Kidney (tissue), 22 donors: ENCODE measurements at places on chromosomes 2 and 18.

DNA sequence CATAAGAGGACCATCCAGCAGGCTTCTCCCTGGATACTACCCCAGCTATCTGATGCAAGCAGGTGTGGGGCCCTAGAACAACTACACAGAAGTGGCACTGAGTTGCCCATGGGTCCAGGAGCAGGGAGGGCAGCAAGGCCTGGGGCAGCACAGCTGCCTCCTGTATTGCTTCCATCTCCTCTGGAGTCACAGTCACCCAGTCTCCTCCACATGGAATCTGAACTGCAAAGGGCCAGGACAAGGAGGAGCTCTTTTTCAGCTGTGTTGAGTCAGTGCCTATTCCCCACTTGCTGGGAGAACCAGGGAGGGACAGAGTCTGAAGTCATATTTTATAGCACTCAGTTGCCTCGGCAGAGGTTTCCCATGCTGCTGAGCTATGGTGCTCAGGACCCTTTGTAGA, 67.9 kb upstream of the ALPP start:
- no peak for DNase-seq

- no peak for DNase-seq
These were observed 239.2 kb downstream of the CMPK2 start for GRCh38 chr2:6626401-6627012.

DNA sequence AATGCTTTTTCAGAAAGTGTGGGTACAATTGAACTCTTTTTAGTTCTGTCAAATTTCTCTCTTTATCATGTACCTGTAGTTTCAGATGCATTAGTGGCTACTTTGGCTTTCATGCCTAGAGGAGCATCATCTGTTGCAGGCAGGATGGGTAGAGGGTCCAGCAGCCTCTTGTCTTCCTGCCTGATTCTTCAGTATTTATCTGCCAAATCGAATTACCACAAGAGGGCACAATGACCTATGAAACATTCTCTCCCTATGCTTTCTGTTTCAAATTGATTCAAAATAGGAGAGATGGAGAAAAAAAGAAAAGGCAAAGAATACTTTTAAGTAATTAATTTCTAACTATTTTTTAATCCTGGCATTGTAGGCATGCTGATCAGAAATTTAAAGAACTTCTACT, 477.2 kb downstream of the TRIB2 start:
- no peak for DNase-seq

DNA sequence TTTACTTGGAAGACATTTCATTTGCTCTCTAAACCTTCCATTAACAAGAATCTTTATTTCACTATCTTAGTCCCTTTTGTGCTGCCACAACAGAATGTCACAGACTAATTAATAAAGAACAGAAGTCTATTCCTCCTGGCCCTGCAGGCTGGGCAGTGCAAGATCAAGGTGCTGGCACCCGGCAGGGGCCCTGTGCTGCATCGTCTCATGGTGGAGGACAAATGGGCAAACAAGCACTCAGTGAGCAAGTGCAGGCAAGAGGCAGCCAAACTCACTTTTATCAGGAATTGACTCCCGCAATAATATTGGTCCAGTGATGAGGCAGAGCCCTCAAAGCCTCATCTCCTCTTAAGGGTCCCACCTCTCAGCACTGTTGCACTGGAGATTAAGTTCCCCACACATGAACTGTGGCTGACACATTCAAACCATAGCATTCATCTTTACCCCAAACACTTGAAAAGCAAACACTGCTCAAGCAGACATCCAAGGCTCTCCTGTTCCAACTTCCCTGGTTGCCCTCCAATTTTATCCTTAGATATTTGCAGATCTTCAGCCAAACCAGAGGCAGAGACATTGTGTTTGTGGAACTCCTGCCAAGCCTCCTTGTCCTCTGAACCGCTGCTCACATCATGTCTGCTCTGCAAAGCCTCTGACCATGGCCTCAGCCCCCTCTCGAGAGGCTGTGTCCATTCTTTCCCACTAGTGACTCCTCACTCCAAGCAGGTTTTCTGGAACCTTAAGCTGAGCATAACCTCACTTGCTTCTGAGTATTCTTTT, 404.4 kb upstream of the SOX11 start:
- DNase-seq, result no peak

DNA sequence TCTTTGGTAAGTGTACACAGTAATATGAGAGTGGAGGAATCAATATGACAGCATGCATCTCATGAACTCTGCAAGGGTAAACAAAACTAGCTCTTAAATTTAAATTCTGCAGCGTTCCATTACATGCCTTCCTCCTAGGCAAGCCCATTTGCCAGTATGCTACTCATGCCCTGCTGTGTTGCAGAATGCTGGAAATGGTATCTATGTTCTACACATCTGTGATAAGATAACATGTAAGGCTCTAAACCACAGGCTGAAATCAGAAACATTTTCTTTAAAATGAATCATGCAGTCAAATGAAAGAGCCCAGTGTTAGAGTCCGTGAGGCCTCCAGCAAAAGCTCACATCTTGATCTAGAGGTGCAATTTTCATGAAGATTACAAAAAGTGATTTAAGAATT, 112.8 kb upstream of the FN1 start:
- no peak for DNase-seq

- DNase-seq, result no peak
These were observed 11.8 kb downstream of the ARHGAP15 start for GRCh38 chr2:143140864-143141661.

DNA sequence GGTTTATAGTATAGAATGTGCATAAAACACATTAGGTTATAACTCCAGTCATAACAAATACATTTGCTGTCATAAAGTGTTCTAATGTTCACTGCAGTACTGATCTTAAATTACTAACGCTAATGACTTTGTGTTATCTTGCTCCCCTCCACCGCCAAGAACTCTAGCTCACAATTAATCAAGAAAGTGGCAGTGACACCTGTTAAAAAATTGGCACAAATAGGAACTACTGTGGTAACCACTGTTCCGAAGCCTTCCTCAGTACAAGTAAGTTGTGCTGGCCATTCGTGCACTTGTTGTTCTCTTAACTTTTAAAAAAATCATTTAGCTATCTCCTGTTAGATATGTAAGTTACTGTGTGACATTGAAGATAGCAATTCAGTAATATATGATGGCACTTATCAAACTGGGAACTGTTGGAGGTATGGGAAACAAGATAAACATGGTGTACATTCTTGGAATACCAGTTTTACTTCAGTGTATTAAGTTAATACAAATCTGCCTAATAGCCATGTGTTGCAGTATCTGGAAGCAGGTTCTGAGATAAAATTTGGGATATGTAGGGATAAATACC, 41.2 kb downstream of the TAF4B start:
- DNase-seq, result no peak

DNA sequence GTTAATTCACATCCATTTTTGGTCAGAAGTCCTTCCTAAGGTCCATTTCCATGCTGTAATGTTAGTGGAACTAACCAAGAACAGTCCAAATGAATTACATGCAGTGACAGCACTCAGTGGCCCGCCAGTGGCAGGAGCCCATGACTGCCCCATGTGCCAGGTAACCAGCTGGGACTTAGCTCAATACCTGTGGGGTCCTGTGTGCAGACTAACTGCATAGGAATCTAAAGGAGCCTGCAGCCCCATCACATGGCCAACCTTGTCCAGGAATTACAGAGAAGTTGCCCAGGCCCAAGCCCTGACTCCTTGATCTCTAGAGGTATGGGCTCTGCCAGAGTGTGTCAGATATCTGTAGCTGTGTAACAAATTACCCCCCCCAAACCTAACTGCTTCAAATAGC, 35.4 kb upstream of the GPR17 start:
- no peak for DNase-seq

GRCh38 chr2:236584521-236585384, 15.1 kb downstream of the ACKR3 start:
- no peak for DNase-seq

GRCh38 chr2:72173640-72174321, 26.1 kb upstream of the CYP26B1 start:
- DNase-seq, result no peak

GRCh38 chr18:9175115-9175514, 38.5 kb downstream of the ANKRD12 start:
- DNase-seq, result no peak

GRCh38 chr18:48771641-48772375, 179.0 kb downstream of the SMAD7 start:
- peak; percentile 83 for DNase-seq

DNA sequence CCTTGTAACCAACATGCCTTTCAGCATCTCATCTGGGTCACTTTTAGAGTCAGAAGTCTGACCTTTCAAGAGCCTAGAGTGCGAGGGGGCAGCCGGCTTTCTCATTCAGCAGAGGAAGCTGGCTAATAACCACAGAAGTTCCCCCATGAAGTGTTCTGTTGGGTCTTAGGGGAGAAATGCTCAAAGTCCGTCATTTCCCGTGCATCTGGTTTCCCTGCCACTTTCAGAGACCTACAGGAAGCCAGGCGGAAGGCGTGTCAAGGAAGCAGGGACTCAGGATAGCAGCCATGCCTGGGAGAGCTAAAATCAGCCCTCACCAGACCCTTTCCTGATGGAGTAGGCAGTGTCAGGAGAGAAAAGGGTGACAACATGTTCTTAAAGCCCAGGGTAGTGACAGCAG, 301.8 kb upstream of the ID2 start:
- DNase-seq, result no peak

- no peak for DNase-seq
These were observed 82.6 kb upstream of the FOSL2 start for GRCh38 chr2:28310107-28310506.

GRCh38 chr2:119338826-119339561, 27.6 kb downstream of the C2orf76 start:
- no peak for DNase-seq

DNA sequence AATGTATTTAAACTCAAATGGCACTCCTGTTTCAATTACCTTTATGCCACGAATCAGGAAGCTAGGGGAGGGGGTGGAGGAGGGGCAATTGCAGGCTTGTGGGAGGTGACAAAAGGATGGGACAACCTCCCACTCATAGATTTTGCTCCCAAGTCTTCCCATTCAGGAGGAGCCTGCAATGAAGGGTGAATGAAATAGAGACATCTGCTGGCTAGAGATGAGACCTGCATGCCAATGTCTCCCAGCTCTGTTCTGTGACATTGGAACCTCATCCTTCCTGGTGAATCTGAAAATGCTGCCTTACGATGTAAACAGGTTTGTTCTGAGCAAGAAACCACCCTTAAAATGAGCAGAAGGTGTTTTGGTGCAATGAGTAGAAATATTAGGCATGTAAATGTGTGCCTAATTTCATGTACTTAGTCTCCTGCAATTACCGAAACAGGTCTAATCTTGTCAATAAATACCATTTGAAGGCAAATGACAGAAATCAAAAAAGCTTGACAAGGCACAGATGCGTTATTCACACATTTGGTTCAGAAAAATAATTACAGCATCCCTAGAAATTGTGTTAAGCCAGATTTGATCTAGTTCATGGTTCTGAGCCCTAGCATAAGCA, 2.7 kb upstream of the PID1 start:
- DNase-seq, result peak; percentile 87

DNA sequence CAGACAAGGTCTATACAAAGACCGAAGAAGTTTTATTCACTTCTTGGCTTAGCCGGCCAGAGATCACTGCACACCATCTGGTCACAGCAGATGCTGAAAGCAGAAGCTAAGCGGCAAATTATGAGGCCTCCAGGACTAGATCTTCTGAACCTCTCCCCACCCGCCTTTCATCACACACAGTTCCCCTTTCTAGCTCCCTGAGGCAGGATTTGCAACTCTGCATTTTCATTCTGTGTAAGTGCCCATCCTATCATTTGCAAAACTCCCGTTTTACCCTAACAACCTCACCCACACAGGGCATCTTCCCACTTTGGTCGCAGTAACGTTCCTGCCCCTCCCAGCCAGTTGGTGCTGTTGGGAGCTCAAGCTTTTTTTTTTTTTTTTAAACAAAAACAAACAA, 3.1 kb upstream of the MOB1A start:
- DNase-seq, result no peak

- DNase-seq, result no peak
These were observed 388.4 kb downstream of the IRS1 start for GRCh38 chr2:226411205-226411604.

GRCh38 chr18:57242285-57242684, 95.4 kb downstream of the BOD1L2 start:
- DNase-seq, result no peak

DNA sequence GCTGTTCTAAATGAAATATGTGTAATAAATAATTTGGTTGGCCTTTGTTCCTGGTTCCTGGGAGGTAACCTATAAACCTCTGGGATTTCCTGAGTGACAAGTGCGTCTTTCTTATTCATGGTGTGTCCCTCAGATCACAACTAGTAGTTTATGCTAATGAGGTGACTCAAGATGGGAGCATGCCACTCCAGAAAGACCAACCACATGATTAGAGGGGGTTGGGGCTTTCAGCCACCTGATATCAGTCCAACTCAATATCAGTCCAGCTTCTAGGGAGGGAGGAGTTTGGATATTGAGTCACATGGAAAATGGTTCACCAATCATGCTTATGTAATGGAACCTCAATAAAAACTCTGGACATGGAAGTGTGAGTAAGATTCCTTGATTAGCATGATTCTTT, 96.6 kb downstream of the QPCT start:
- DNase-seq, result no peak
